ENCODE measurements at places on chromosomes 6 and 20. TPM values are rescaled to one million over a fixed set of nuclear protein-coding genes. Genes with fewer than 3 reads are reported as not detected.
A peak's percentile ranks its signal among the peaks of the same experiment; 100 is the strongest.

The LSM2 gene
- 33.0 TPM for total RNA-seq

The VEGFA gene
- total RNA-seq = 110 TPM

The SIRPA gene
- 7.4 TPM for total RNA-seq

The RTF2 gene
- 71.5 TPM for total RNA-seq

The ZNF165 gene
- total RNA-seq = 5.8 TPM

The WFDC12 gene
- total RNA-seq = 0.92 TPM

The DEFB129 gene
- total RNA-seq = not detected

The NNAT gene
- total RNA-seq = 3.4 TPM

DNA sequence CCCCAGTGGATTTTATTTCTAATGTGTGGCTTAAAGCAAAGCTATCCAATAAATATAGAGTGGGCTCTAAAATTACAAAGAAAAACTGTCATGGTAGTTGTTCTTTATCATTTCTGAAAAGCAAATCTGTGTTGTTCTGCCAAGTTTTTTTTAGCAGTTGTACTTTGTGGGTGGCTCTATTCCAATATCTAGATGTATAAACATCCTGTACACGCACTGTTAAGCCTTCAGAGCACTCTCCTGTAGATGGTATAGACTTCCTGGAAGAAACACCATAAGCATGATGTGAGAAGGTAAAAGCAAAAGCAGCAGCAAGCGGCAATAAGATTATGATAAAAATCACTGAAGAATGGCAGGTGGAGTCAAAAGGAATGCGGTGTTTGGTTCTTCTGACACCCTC is 21.5 kb upstream of the TMEM30A start:
- DNase-seq = no peak

- DNase-seq = no peak
These were observed 237.4 kb upstream of the ZFP64 start for GRCh38 chr20:52429029-52429428.

- no peak for DNase-seq
These were observed 26.0 kb downstream of the MAS1 start for GRCh38 chr6:159916752-159917151.

DNA sequence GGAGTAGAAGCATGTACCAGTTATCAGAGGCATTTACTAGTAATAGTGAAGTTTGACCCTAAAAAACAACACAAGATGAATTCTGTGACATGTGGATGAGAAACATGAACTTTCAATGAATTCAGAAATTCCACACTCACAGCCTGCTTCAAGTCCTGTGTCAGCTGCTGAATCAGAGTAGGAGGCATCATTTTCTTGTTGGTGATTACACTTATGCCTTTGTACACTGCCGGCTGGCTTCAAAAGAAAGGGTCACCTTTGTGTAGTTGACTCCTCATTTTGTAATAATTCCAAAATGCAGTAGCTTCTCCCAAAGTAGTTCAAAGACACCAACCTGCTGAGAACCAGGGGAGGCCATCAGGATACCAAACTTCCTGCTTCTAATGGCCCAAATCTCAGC is 165.5 kb downstream of the BACH2 start:
- DNase-seq = no peak

DNA sequence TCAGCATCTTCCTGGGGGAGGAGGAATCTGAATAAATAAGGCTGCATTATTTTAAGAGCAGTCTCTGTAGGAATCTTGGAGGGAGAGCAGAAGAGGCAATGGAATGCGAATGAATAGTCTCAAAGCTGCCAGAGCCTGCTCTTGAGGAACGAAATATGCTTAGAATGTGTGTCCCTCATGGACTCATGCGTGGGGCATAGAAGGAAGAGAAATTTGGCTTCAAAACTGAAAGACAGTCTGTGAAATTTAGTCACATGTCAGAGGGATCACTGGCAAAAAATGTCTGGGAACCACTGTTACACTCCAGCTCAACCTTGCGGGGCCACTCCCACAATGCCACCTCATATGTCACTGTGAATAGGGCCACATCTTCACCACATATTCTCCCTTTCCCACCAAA is 95.5 kb downstream of the GJA10 start:
- DNase-seq = no peak

- no peak for DNase-seq
These were observed 105.8 kb downstream of the QRSL1 start for GRCh38 chr6:106735136-106735633.

DNA sequence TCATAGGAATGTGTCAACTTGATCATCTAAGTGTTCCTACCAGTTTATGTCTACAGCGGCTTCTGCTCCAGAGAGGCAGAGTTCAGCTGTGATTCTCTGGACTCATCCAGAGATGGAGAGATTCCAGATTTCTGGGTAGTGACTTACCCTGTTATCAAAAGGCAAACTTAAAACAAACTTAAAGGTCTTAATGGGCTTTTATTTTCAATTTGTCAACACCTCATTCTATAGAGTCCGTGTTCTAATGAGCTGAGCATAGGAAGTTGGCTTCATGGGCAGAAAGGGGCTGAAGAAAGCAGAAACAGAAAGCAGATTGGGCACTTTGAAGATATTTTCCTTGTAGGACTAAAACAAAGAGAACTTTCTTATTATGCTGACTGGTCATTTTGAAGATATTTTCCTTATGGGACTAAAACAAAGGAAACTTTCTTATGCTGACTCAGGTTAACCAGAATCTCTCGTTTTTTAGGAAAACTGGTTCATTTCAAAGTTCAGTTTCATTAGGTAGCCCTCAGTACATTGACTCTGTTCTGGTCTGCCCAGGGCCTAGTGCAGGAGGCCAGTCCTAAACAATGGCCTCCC is 185.1 kb downstream of the CDH26 start:
- no peak for DNase-seq

- no peak for DNase-seq
These were observed 61.4 kb upstream of the NT5E start for GRCh38 chr6:85388531-85388930.

- no peak for DNase-seq
These were observed 351.8 kb upstream of the JARID2 start for GRCh38 chr6:14894105-14894504.

DNA sequence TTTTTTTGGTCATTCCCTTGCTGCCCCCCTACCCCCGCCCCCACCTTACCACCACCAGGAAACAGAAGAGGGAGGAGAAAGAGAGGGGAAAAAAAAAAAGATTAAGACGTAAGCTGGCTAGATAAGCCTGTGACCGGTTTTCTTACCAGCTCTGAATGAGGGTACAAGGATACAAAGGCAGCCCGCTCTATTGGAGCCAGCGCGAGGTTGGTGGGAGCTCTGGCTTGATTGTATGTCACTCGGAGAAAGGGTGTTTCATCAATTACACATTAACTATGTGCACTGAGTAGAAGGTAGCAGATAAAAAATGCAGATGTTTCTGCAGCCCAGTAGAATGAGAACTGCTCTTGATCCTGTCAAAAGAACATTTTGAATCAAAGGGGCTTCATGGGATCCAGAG is 28.6 kb upstream of the OLIG3 start:
- DNase-seq = no peak

DNA sequence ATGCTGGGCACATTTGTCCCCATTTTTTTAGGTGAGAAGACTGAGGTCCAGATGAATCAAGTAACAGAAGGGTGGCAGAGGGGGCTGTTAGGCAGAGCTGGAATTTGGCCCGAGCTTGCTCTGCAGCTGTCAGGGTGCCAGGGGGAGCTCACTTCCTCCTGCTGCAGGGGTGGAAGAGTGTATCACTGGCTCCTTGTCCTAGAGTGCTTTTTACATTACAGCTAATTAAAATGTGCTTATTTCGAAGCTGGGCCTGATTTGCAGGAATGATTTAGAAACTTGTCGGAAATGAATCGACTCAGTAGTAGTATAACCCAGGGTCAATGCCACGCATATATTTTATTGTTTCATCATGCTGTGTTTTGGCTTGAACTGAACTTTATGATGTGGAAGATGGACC is 11.1 kb downstream of the TOX2 start:
- DNase-seq = no peak

- DNase-seq = no peak
These were observed 149.9 kb upstream of the SMLR1 start for GRCh38 chr6:130677312-130677711.

GRCh38 chr6:1088492-1089001 is 223.4 kb upstream of the FOXQ1 start:
- no peak for DNase-seq

DNA sequence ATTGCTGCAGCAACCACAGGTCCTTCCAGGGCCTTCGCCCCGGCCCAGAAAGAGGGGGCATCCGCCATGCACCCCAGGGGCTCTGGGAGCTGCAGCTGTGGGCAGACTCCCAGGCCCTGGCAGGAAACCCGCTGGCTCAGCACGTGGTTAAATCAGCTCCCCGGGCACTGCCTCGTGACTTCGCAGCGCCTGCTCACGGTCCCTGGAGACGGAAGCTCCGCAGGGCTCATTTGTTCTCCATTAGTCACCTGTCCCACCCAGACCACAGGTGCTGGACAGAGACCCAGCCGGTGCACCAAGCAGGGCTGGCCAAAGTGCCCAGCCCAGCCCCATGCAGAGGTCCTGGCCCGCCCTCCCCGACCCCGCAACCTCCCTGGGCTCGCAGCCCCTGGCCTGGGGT is 14.7 kb downstream of the KCNQ2 start:
- DNase-seq = no peak

- no peak for DNase-seq
These were observed 6.4 kb downstream of the ATXN1 start for GRCh38 chr6:16754876-16755275.

GRCh38 chr20:42111349-42111748 is 493.2 kb upstream of the CHD6 start:
- DNase-seq = no peak

DNA sequence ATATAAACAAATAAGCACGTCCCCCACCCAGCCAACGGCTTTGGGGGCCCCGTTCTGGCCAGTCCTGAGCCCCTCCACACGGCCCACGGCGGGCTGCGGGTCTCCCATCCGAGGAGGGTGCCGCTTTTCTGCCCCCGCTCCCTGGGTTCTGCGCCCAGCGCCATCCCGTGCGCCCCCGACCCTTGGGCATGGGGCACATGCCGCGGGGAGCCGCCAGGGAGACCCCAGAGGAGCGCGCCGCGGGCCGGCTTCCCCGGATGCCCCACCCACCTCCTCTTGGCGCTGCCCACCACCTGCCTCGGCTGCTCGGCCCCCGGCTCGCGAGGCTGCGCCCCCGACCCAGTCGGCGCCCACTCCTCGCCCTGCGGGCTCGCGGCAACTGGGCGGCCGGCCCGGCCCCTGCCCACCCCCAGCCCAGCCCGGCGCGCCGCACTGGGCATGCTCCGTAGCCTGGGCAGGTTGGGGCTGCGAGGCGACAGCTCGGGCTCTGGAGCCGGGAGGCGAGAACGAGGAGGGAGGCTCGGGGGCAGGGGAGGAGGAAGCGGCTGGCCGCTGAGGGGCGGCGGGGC is 570 bp upstream of the PLCB4 start:
- no peak for DNase-seq

DNA sequence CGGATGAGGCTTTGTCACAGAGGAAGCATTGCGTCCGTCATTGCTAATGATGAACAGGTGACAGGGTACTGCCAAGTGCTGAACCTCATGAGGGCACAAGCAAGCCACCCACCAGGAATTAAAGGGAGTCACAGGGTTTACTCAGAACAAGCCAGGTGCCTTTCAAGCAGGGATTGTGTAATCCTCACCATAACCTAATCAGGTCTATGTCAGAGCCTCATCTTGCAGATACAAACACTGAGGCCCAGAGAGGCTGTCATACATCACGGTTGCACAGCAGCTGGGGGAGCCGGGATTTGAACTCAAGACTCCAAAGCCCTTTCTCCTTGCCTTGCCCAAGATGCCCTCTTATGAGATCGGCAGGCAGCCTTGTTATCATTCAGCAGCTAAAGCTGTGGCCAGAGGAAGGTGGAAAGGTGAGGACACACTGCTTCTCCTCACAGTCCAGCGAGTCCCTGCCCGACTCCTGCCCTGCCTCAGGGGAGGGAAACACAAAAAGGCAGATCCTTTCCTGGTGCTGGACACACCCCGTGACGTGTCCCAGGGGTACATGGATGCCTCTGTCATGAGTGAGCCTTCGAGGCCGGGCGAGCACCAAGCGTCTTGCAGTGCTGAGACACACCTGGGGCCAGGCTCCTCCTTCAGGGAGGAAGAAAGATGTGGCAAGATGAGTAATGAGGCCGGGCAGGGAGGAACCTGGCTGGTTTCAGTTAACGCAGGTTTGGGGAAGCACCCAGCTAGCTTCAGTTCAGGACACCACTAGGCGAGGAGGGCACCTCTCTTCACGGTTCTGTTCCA is 214.9 kb downstream of the LY86 start:
- DNase-seq = peak; percentile 55

DNA sequence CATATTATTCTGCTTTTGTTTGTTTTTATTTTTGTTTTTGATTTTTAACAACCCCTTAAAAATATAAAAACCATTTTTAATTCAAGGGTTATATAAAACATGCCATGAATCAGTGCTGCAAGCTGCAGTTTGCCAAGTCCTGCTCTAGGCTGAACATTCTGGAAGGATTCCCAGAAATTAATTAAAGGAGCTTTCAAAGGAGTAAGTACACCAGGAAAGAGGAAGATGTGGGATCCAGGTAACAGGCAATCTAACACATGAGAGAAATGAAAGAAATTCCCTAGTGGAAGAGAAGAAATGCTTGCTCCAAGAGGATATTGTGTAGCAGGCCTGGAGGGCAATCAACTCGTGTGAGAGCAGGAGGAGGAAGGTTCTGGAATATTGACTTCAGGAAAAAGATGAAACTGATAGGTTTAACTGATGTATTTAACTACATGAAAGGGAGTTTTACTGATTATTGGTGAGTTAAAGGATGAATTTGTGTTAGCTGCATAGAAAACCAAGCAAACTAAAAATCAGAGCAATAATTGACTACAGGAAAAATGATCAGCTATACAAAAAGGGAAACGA is 146.0 kb upstream of the PHACTR1 start:
- DNase-seq = no peak

DNA sequence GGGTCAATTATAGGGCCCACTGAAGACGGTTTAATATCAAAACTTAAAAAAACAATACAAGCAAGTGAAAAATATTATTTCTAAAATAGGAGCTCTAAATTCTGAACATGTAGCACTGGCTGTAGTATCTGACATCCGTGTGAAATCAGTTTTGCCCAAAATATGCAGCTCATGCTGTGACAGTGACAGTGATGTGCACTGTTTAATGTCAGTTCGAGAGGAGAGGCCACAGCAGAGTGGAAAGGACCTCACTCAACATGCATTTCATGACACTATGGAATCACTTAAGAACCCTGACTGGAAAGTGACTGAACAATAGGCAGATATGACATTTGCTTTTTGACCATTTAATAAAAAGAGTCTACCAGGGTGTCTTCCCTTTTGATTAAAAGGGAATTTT is 397.0 kb downstream of the FRK start:
- no peak for DNase-seq

- DNase-seq = no peak
These were observed 44.5 kb downstream of the TIAM2 start for GRCh38 chr6:155039618-155040017.

GRCh38 chr20:47024461-47024937 is 129.9 kb downstream of the EYA2 start:
- no peak for DNase-seq
